ENCODE measurements at places on chromosomes 11 and 22. TPM values are rescaled to one million over a fixed set of nuclear protein-coding genes. Genes with fewer than 3 reads are reported as not detected.

Gene NUCB2
- 27.6 TPM for total RNA-seq

Gene CYTH4
- 1.9 TPM for total RNA-seq

DNA sequence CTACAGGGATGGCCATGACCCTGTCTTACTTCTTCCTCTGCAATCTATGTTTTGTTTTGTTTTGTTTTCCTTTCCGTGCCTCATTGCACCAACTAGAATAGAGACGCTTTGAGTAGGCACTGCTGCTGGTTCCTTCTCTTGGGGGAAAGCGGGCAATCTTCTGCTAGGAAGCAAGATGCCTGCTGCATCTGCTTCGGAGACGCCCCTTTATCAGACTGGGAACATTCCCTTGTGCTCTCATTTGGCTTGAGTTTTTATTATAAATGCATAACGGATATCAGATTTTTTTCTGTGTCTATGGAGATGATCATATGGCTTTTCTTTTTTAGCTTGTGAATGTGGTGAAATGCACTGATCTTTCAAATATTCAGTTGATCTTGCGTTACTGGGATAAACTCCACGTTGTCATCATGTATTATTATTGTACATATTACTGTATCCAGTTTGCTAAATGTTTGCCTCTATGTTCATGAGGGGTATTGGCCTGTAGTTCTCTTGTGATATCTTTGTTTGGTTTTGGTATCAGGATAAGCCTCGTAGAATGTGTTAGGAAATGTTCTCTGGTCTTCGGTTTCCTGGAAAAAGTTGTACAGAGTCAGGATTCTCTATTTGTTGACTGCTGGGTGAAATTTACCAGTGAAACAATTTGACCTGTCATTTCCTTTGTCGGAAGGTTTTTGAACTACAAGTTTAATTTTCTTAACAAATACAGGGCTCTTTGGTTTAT lies 23.4 kb upstream of the KRTAP5-6 start:
- H3K27me3 ChIP-seq: peaks cover 69% of the 10 kb centered on the region
- H3K4me3 ChIP-seq: no peak overlapping the region
- no peaks in the 10 kb centered on the region for H3K36me3 ChIP-seq

Gene FAM76B
- 13.3 TPM for total RNA-seq

- H3K27me3 ChIP-seq: no peaks in the 10 kb centered on the region
- no peak overlapping the region for H3K4me3 ChIP-seq
- no peaks in the 10 kb centered on the region for H3K4me1 ChIP-seq
- DNase-seq: no peak
- no peak overlapping the region for H3K27ac ChIP-seq
These were observed 599.9 kb downstream of the BUD13 start for GRCh38 chr11:116172851-116173250.

GRCh38 chr22:19523240-19524169 lies 705 bp downstream of the CLDN5 start:
- DNase-seq: no peak
- no peaks in the 10 kb centered on the region for H3K27me3 ChIP-seq
- H3K36me3 ChIP-seq: no peaks in the 10 kb centered on the region
- no peak overlapping the region for H3K27ac ChIP-seq
- peaks cover 11% of the 10 kb centered on the region for H3K4me1 ChIP-seq

- H3K36me3 ChIP-seq: peaks cover 11% of the 10 kb centered on the region
- H3K4me3 ChIP-seq: no peak overlapping the region
- no peaks in the 10 kb centered on the region for H3K27me3 ChIP-seq
- H3K27ac ChIP-seq: no peak overlapping the region
These were observed 35.0 kb downstream of the TREH start for GRCh38 chr11:118644496-118644895.

DNA sequence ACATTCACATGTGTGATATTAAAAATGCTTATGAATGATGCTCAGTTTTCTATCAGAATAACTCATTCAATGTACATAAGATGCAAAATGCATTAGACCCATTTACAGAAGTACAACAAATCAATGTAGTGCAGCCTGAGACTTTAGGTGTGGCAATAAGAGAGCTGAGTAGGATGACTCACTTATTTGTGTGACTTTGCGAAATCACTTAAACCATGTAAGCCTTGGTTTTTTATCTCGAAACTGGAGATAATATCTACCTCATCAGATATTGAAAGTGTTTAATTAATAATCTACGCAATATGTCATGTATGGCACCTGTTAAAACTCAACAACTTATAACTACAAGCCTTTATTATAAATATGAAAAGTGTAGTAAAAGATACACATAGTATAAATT lies 105.7 kb upstream of the LUZP2 start:
- no peak overlapping the region for H3K4me3 ChIP-seq
- H3K27me3 ChIP-seq: no peaks in the 10 kb centered on the region
- peak; percentile 63 for DNase-seq
- peaks cover 11% of the 10 kb centered on the region for H3K4me1 ChIP-seq
